IMR-90 (cell line): ENCODE measurements at places on chromosomes 5 and 9. TPM values are rescaled to one million over a fixed set of nuclear protein-coding genes. Genes with fewer than 3 reads are reported as not detected.

- DNase-seq, result peak; percentile 41
Measured at GRCh38 chr9:137055385-137056364, 1.8 kb upstream of the ENTPD2 start.

The CSNK1A1 gene
- total RNA-seq, result 419 and 573 TPM in 2 replicates

The NEUROG1 gene
- total RNA-seq, result not detected in 2 replicates

- no peak for DNase-seq
Measured at GRCh38 chr5:181044662-181045305, 4.7 kb downstream of the BTNL9 start.
